ENCODE measurements at places on chromosomes 3 and 15.

DNA sequence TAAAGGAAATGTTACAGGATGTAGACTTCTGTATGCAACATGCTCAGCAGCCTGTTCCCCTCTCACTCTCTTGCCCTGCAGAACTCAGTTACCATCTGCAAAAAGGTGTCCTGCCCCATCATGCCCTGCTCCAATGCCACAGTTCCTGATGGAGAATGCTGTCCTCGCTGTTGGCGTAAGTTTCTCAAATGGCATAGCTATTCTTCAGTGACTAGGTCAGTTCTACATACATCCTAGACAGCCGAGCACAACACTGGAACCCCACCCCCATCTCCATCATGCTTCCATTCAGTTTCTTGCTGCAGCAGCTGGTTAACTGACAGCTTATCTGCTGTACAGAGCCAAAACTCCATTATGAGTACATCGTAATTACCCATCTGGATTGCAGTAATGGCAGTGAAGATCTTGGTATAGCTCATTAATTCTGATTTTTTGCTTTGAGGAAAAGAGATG is 4.5 kb downstream of the THBS1 start:
- DNase-seq: no peak

- no peak for DNase-seq
These were observed 68.0 kb downstream of the LRRK1 start for GRCh38 chr15:100987143-100987542.

GRCh38 chr15:99536422-99537040 is 29.3 kb upstream of the MEF2A start:
- DNase-seq: no peak

DNA sequence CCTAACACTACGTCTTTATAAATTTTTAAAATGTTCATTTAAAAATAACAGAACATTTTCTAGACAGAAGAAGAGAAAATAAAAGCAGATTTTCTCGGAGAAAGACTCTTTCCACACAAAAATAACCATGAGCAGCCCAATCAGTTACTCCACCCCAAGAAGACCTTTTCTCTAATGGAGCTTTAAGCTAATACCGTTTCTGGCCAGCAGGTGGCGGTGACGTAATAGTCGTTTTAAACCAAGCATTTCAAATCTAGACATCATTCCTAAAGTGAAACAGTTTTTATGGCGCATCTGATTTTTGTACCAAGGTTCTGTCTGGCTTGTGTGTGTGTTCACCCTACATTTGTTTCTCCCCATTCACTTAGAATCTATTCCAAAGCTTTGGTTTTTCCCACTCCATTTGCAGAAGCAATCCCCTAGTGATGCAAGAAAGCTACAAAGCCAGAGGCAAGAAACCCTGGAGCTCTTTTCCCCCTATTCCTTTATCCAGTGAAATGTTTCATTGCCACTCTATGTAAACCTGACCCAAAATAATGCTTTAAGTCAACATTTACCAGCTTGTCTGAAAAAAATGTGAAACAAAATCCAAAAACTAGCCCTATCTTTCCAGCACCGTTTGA is 336.7 kb upstream of the IGF1R start:
- DNase-seq: no peak

- no peak for DNase-seq
These were observed 479.2 kb downstream of the LPP start for GRCh38 chr3:188633206-188633605.

DNA sequence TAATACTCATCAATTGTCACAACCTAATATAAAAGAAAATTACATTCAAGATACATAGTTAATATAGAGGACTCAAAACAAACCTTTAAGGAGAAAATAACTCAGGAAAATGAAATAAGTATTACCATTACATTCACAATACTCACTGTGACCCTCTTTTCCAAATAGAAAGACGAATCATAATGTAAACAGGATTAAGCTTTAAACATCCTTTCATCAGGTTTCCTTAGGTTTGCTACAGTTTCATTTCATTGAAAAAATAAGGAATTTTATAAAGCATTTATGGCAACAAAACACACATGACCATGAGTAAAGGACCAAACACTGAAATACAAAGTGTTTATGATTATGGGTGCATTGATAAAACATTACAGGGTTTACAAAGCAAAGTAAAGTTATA is 162.7 kb downstream of the ALCAM start:
- no peak for DNase-seq

DNA sequence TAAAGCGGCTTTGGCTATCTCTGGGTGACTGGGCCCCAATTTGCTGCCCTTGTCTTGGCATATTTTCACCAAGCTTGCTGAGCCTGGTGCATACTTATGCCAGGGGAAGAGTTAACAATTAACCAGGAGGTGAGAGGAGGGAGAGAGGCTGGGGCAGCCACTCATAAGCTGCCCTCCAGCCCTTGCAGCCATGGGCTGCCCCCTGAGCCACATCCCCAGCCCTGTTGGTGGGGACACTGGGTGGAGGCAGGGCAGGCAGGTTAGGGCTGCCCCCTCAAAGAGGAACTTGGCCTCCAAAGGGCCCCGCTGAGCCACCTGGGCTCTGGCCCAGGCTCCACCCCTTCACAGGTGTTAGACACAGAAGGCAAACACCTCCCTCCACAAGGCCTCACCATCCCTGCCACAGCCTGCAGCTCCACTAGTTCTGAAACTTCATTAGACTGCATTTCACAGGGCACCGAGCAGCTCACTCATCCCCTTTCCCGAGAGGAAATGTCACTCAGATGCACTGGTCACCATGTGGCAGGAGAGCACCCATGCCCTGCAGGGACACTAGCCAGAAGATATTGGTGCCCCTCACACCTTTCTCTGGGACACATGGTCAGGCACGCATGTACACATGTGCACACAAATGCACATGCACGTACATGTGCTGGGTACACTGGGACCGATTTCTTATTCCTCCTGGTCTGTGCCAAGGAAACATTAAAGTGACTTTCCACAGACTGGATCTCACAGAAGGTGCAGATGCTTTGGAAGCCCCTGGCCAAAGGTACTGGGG is 20.2 kb downstream of the AMOTL2 start:
- DNase-seq: no peak

- DNase-seq: peak; percentile 81
These were observed 358.1 kb upstream of the TRIM42 start for GRCh38 chr3:140319739-140320138.

Measured in NCI-H510A treated with DMSO at 0.1 percent for 48 hours (cell line).